ENCODE measurements at places on chromosomes 6 and 20.
A peak's percentile ranks its signal among the peaks of the same experiment; 100 is the strongest.

DNA sequence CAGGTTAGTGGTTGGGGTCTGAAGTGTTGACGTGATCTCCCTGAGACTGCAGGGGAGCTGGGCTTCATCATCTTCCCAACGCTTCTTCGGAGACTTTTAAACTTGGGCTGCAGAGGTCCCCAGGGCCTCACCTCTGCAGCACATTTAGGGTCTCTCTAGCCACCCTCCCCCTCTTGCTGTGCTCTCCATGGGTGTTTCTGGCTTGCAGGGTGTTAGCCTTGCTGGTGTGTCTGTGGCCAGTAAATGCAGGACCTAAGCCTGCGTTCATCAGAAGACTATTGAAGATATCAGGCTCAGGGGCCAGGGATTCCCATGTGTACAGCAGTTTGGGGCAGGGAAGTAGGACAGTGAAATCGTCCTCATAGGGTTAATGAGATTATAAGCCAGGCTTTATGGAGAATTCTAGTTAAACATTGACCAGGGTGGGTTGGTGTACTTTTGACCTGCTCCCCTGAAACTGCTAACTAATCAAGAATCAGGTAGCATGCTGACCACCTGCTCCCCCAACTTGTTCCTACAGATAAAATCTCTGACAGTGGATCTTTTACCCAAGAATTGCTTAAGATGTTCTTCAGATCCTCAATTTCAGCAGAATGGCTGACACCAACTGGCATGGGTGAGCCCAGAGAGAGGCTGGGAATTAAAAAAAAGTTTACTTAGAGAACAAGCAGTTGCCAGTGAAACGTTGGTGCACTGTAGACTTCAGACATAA is 3.8 kb upstream of the DDO start:
- DNase-seq: no peak

DNA sequence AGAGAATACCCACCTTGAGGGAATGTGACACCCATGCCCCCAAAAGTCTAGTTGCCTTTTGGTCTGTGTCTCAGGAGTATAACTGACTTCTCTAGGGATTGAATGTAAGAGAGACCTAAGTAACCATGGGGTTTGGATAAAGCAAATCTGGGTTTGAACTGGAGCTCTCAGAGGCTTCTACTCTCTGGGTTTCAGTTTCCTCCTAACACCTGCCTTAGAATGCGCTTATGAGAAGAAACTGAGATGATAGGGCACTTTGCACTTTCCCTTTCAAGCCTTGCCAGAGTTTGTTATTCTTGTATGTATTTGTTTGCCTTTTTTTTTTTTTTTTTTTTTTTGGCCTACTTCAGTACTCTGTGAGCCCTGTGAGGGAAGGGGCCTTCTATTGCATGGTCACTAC is 19.4 kb downstream of the SDHAF4 start:
- no peak for DNase-seq

GRCh38 chr6:113065611-113066010 is 718.5 kb downstream of the RFPL4B start:
- peak; percentile 50 for DNase-seq

- DNase-seq: peak; percentile 40
Observed at GRCh38 chr6:5997420-5997987, 9.2 kb downstream of the NRN1 start.

Measured in fibroblast of mammary gland (primary cell).